Stimulated activated CD8-positive, alpha-beta memory T cell treated with anti-CD3 and anti-CD28 coated beads, Interleukin-4, amount 100 ng/mL, for 4 hours (primary cell): ENCODE measurements at places on chromosomes 12 and 14.

- no peak for DNase-seq
Measured at GRCh38 chr12:92007787-92008186, 137.9 kb downstream of the BTG1 start.

GRCh38 chr12:49790741-49791555 is 37.3 kb downstream of the NCKAP5L start:
- DNase-seq: no peak

DNA sequence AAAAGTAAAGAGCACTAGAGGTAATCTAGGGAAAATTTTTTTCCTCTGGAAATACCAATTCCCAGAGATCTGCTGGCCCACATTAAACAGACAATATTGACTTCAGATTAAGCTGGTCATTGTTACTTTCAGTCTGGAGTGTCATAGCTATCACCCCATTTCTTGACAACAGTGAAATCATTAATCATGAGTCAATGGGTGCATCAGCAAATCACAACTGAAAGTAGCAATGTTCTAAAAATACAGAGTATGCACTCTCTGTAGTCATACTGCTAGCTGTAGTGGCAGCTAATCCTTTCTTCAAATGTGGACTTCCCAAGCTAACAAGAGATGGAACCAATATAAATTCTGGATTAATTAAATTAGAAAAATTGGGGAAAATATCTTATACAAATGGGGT is 129.9 kb downstream of the CPNE8 start:
- no peak for DNase-seq

- no peak for DNase-seq
Measured at GRCh38 chr14:69674546-69675244, 63.3 kb downstream of the SUSD6 start.

DNA sequence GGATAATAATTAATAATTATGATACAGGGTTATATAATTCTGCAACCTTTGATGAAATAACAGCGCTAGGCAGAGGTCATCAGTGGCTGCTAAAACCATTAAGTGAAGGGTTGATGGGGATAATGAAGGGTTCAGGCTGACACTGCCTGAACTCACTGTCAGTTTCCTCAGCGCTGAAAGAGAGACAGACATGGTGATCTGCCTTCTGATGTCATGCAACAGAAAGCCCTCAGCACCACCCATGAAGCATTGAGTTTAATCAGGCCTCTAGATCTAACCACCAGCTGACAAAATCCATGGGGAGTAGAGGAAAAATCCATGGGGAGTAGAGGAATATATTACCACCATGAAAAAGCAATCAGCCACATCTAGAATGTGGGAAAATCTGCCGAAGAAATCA is 107.6 kb downstream of the PTPRB start:
- no peak for DNase-seq
